Adrenal gland (tissue), 19 donors: ENCODE measurements at places on chromosomes 4 and X. TPM values are rescaled to one million over a fixed set of nuclear protein-coding genes. Genes with fewer than 3 reads are reported as not detected.

Gene PNMA6F
- polyA plus RNA-seq = 1.1 TPM

Gene TMEM35A
- polyA plus RNA-seq = 0.61 TPM

Gene CXCL10
- 3.0 TPM for polyA plus RNA-seq

Gene IL21
- polyA plus RNA-seq = not detected

Gene MND1
- 0.48 TPM for polyA plus RNA-seq
